Stimulated activated CD4-positive, alpha-beta T cell treated with anti-CD3 and anti-CD28 coated beads, Interleukin-2, amount 100 ng/mL, for 24 hours (primary cell): ENCODE measurements at places on chromosomes 3 and 15.

- DNase-seq = no peak
These were observed 42.0 kb downstream of the PIGB start for GRCh38 chr15:55361048-55361447.

DNA sequence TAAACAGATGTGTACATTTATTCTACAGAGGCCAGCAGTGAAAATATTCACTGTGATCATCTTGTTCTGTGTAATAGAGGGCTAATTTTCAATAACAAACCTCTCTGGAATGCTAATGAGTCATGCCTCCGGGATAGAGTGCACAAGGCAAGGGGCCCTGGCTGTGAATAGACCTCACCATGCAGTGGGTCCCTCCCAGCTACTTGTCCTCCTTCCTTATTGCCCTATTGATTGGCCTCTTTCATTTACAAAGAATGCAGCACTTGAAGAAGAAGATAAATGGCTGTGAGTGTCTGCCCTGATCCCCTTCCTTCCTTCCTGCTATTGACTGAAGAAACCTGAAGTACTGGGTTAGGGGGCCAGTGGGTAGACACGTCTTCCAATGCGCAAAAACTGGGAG, 436.3 kb downstream of the WDR72 start:
- no peak for DNase-seq

DNA sequence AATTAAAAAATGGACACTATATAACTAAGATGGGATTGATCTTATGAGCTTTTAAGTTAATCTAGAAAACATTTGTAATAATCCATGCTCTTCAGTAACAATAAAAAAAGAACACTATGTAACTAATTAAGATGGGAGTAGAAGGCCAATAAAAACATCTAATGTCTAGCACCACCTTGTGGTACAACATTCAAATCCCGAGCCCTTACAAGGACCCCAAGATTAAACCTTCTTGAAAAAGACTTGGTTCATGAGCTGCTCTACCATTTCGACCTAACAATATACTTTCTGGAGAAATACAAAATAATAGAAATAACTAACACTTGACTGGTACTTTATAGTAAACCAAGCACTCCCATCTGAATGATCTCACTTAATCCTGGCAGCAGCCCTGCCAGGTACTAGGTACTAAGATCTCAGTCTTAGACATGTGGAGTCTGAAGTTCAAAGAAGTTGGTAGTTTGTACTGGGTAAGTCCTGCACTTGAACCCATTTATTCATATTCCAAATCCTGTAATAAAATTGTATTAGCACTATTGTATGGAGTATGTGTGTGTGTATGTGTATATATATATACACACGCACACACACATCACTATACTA, 21.8 kb downstream of the METTL6 start:
- DNase-seq = no peak

- DNase-seq = no peak
These were observed 102.9 kb downstream of the SHQ1 start for GRCh38 chr3:72745146-72745999.

GRCh38 chr3:174533286-174533685, 325.8 kb upstream of the NAALADL2 start:
- no peak for DNase-seq

DNA sequence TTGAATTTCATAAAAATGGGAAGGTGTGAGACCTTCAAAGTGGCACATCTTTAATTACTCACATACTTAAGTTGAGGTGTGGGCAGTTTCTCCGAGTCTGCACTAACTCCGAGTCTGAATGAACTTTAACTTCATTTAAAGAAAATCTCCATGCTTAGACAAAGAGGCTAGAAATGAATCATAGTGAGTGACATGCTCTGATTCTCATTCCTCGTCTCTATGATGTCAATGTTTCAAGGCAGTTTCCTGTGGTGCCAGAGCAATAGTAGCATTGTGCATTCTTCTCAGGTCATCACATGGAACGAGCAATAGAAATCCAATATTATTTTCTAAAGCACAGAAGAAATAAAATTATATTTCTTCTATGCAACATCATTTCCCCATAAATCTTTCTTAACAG, 224.8 kb downstream of the KCNMB2 start:
- DNase-seq = no peak

DNA sequence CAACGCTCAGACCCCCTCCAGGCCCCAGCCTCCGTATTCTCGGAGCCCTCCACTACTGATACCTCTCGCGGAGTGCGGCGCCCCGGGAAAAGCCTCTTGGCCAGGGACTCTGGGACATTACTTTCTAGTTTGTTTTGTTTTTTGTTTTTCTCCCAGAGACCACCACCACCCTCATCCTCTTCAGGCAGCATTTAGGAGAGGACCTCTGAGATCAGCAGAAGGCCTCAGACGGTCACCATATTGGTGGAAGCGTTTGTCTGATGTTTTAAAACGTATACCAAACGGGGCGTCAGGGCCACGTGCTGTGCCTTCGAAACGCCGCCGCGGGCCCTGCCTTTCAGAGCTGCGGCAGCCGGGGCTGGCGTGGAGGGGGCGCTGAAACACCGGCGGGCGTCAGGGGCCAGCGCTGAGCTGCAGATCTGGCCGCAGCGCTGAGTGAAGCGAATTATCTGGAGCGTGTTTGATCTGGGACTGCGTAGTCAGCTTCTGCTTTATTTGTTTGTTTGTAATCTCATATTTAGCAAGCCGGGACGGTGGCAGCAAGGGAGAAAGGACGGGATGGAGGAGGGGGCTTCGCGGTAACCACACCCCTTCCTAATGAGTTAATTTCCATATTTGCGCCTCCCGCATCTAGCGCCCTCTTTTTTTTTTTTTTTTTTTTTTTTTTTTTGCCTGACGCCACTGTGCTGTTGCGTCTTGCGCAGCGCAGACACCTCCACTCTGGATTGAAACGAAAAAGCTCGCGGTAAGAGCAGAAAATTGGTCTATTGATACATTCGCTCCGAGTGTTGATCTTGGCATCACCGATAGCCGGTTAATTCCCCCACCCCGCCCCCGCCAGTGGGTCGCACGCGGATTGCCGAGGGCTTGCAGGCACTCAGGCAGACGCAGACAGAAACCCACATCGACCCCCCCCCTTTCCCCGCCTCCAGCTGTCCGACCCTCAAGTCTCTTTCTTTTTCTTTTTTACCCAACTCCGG, 14.9 kb downstream of the SOX2 start:
- DNase-seq = no peak

GRCh38 chr3:14791343-14791945, 27.3 kb upstream of the FGD5 start:
- peak; percentile 48 for DNase-seq

DNA sequence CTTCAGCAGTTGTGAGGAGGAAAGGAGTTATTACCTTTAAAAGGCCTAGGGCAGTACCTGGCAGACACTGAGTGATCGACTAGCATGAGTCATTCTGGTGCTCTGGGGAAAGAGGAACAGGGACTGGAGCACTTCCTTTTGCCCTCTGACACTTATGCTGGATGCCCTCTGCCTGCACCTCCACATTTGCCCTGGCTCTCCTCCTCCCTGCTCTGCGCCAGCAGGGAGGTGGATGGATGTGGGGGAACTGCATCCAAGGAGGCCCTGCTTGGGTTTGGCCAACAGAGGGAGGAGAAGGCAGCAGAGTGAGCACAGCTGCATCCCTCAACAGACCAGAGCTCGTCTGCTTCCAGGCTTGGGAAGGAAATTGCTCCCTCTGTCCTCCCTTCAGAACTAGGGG, 75.0 kb downstream of the SEMA5B start:
- DNase-seq = no peak

GRCh38 chr3:188533612-188534357, 379.8 kb downstream of the LPP start:
- DNase-seq = no peak

DNA sequence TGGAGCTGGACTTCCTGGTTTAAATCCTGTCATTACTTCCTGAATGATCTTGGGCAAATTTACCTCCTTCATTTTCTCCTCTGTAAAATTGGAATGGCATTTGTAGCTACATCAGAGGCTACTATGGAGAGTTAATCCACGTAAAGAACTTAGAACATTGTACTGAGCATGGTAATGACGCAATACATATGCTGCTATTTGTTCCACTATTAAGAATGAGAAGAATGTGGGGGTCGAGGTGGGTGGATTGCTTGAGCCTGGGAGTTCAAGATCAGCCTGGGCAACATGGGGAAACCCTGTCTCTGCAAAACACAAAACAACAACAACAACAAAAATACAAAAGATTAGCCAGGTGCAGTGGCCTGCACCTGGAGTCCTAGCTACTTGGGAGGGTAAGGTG, 250.6 kb downstream of the RYR3 start:
- no peak for DNase-seq

DNA sequence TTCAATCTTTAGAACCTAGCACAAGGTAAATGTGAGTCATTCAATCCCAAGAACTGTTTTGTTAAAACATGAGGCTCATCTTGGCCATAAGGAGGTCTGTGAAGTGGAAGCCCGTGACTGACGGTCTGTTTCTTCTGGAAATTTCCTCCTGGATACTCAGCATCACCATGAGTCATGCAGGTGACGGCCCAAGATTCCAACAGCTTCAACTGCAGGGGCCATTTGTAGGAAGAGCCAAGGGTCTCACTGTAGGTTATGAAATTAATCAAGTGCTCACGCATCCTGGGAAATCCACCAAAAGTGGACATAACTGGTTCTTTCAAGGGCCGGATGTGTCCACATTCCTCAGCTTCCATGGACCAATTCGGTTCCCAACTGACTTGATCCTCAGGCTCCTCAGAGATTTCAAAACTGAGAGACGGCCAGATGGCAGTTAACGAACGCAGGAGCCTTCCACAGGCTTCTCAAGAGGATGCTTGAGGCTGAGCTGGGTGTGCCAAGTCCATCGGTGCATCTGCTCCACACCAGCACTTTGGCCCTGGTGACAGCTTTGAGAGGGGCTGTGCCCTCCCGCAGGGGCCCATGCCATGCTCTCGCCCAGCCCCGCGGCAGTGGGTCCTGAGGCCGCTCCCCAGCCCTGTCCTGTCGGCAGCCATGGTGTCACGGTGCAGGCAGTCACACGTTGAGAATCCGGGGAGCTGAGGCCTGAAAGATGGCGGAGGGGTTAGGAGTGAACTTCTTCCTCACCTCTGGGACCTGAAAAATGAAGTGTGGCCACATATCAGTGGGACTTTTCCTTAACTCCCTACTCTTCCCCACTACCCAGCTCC, 8.5 kb downstream of the MAP6D1 start:
- no peak for DNase-seq

GRCh38 chr3:5136211-5136918, 14.3 kb downstream of the ARL8B start:
- no peak for DNase-seq

GRCh38 chr15:74265046-74265639, 29.0 kb downstream of the CCDC33 start:
- DNase-seq = peak; percentile 13

GRCh38 chr3:121863801-121864200, 28.8 kb downstream of the EAF2 start:
- DNase-seq = no peak

- no peak for DNase-seq
These were observed 2.0 kb downstream of the ISLR start for GRCh38 chr15:74175271-74176191.

GRCh38 chr15:62412686-62413085, 247.6 kb upstream of the C2CD4B start:
- no peak for DNase-seq

DNA sequence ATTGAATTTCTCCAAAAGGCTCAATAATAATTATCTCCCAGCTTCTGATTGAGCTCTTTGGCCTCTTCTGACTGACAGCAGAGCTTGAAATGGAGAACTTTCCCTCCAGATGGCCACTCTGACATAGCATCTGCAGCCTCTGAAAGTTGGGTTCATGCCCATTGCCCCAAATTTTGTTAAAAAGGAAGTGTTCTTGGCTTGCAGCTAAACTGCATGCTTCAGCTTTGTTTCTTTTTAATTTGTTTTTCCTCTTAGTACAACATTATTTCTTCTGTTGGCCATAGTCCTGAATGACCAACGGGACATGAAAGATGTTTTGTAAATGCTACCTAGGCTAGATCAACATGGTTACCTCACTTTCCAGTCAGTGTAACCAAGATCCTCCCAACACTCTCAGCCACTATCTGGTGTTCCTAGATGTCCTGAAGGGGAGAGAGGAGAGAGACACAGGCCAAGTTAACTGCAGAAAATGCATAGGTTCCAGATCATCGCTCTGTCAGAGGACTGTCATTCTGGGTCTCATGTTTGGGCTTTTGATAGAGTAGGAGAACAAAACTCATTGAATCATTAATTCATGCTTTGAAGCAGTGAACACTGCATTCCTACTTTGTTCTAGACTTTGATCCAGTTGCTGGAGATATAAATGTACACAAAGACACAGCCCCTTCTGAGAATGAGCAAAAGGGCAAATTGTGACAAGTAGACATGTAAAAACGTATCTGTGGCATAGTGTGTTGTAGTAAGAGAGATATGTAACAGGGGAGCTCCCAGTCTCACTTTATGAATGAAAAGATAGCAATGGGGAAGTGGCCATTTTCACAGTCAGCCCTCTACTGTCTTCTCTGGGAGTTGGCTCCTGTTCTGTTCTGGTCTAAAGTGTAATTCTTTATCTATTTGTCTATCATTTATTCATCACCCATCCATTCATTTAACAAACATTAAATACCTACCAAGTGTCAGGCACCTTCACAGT, 156.2 kb downstream of the ZNF621 start:
- DNase-seq = no peak

- DNase-seq = peak; percentile 33
These were observed 842 bp downstream of the PCCB start for GRCh38 chr3:136250903-136251460.

DNA sequence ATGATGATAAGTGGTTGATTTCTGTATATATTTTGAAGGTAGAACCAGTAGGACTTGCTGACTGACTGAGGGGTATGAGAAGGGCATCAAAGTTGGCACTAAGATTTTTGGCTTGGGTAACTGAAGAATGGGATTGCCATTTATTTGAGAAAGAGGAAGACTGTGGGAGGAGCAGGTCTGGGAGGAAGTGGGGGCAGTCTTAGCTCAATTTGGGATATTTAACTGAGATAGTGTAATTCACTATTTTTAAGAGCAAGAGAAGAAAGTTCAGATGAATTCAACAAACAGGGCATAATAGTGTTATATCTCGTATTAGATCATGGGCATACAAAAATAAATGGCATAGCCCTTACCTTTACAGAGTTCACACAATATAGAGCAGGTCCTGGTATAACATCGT, 1.7 kb downstream of the BUB1B start:
- no peak for DNase-seq

DNA sequence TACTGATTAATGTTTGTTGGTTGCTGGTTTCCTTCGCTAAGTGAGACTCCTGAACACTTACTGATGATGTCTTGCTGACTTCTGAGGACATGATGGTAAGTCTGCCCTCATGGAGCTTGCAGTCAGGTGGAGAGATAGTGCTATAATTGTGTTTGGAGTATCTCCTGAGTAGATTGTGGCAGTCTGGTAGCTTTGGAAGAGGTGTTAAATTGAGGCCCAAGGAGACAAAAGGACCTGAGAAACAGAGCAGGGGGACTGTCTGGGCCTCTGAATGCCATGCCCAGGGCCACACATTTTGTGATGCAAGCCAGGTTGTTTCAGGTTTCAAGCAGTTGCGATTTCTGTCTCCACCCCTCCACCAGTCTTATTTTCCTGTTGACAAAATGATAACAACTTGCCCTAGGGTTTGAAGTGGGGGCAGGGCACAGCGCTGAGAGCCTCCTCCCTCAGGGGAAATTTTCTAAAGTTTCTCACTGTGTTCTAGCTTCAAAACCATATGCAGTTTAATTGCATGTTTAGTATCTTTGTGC, 16.7 kb downstream of the SMAD3 start:
- peak; percentile 63 for DNase-seq
